Psoas muscle (tissue), 8 donors: ENCODE measurements at places on chromosomes 5 and 9. TPM values are rescaled to one million over a fixed set of nuclear protein-coding genes. Genes with fewer than 3 reads are reported as not detected.

Gene CNTRL
- total RNA-seq: 1.3 TPM

Gene WDR38
- total RNA-seq: not detected

Gene EIF4E1B
- total RNA-seq: not detected

Gene ABLIM3
- total RNA-seq: 48.5 TPM

Gene LCN2
- 0.47 TPM for total RNA-seq

Gene RFK
- total RNA-seq: 14.7 TPM

Gene C8G
- total RNA-seq: 7.9 TPM

Gene HINT1
- 219 TPM for total RNA-seq

Gene INSL6
- total RNA-seq: not detected

Gene TEK
- 7.5 TPM for total RNA-seq

Gene ANKRD34B
- total RNA-seq: 0.08 TPM

Gene GOLM1
- total RNA-seq: 2.6 TPM

Gene ADAMTSL1
- 0.29 TPM for total RNA-seq

Gene PDZD2
- total RNA-seq: 7.8 TPM

Gene OBP2B
- not detected for total RNA-seq

Gene NPDC1
- total RNA-seq: 32.1 TPM
